Occipital lobe (tissue), 3 donors: ENCODE measurements at places on chromosomes 7 and 10. TPM values are rescaled to one million over a fixed set of nuclear protein-coding genes. Genes with fewer than 3 reads are reported as not detected.

MUC12 gene
- not detected for total RNA-seq

CRYGN gene
- not detected for total RNA-seq

CHN2 gene
- 76.3 TPM for total RNA-seq

GIMAP7 gene
- total RNA-seq = 2.7 TPM

NRP1 gene
- 91.9 TPM for total RNA-seq

CFAP58 gene
- total RNA-seq = 0.62 TPM

ZNF438 gene
- total RNA-seq = 3.9 TPM

SHOC2 gene
- 187 TPM for total RNA-seq

C10orf53 gene
- not detected for total RNA-seq

KLF14 gene
- not detected for total RNA-seq

SLF2 gene
- total RNA-seq = 61.9 TPM

SPDYE2B gene
- total RNA-seq = not detected

POU6F2 gene
- 2.0 TPM for total RNA-seq

OR13A1 gene
- not detected for total RNA-seq

GRID1 gene
- 16.5 TPM for total RNA-seq

BAMBI gene
- 2.3 TPM for total RNA-seq

MOGAT3 gene
- not detected for total RNA-seq

NAT16 gene
- total RNA-seq = 1.2 TPM

RNLS gene
- total RNA-seq = 2.8 TPM

CCDC6 gene
- 32.3 TPM for total RNA-seq

GRID2IP gene
- total RNA-seq = 1.2 TPM

COL28A1 gene
- total RNA-seq = 0.62 TPM

PRKCQ gene
- total RNA-seq = 1.4 TPM

IFIT1B gene
- total RNA-seq = 2.0 TPM

TSC22D4 gene
- 9.7 TPM for total RNA-seq

ITPRID1 gene
- total RNA-seq = 8.6 TPM

ADAP1 gene
- total RNA-seq = 32.0 TPM

PAOX gene
- total RNA-seq = 10.1 TPM

NKX2-3 gene
- not detected for total RNA-seq

NOBOX gene
- not detected for total RNA-seq

GRK5 gene
- 17.3 TPM for total RNA-seq

ARHGAP12 gene
- total RNA-seq = 96.5 TPM

KCNIP2 gene
- total RNA-seq = 6.9 TPM

PDAP1 gene
- 12.6 TPM for total RNA-seq

MYOZ1 gene
- 0.78 TPM for total RNA-seq

MLXIPL gene
- total RNA-seq = not detected

TCTN3 gene
- 16.5 TPM for total RNA-seq

HYAL4 gene
- not detected for total RNA-seq

CCDC136 gene
- 44.1 TPM for total RNA-seq

RPEL1 gene
- total RNA-seq = 0.16 TPM

PDE1C gene
- total RNA-seq = 17.8 TPM

CALML3 gene
- total RNA-seq = not detected

SLC16A12 gene
- total RNA-seq = 4.1 TPM

SNX10 gene
- 61.5 TPM for total RNA-seq

KIF5B gene
- 145 TPM for total RNA-seq

STEAP1B gene
- 1.1 TPM for total RNA-seq
